Hematopoietic multipotent progenitor cell treated with erythropoietin and hydrocortisone succinate and interleukin-3 and kit ligand, for 15 days (in vitro differentiated cells): ENCODE measurements at places on chromosomes 13 and 19.

GRCh38 chr13:35916146-35916545, 215.0 kb downstream of the DCLK1 start:
- no peak for DNase-seq

DNA sequence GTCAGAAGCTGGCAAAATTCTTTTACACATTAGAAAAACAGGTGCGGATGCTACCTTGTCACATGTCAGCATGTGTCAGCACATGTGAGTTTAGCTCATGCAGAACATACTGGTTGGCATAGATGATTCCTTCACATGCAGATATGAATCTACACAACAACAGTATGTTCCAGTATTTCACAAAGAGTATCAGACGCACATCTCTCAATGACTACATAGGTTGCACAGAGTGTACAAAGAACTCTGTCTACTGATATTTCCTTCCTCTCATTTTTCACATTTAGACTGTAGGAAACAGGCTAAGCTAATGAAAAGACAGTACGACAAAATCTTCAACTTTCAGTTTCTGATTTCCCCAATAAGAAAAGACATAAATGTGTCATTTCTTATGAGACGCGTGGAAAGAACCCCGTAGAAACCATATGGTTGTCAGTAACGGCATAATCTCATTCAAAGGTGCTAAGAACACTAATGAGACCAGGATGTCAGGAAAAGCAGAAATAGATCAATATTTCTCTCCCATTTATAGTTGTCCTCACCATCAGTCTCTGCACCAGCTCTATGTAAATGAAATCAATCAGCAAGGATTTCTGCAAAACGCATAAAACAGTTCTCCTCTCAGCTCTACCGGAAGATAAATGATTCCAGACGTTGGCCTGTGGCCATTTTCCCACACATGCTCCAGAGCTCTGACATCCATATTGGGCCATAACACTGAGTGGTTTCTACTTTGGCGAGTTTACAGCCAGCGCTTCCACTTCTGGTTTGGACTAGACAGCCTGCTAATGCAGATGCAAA, 81.2 kb downstream of the STARD13 start:
- DNase-seq = no peak

GRCh38 chr19:55585658-55586339, 5.2 kb upstream of the ZNF579 start:
- DNase-seq = no peak

DNA sequence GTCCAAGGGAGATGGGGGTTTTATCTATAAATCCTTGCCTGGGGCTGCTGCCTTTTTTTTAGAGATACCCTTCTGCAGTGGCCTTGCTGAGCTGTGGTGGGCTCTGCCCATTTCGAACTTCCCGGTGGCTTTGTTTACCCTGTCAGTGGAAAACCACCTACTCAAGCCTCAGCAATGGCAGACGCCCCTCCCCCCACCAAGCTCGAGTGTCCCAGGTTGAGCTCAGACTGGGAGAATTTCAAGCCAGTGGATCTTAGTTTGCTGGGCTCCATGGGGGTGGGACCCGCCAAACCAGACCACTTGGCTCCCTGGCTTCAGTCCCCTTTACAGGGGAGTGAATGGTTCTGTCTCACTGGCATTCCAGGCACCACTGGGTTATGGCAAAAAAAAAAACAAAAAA, 21.6 kb downstream of the LGALS13 start:
- no peak for DNase-seq

- no peak for DNase-seq
Measured at GRCh38 chr13:67806796-67807195, 576.7 kb upstream of the PCDH9 start.
